Cortex of kidney (tissue), 1 donor: ENCODE measurements at places on chromosomes 7 and 10.

DNA sequence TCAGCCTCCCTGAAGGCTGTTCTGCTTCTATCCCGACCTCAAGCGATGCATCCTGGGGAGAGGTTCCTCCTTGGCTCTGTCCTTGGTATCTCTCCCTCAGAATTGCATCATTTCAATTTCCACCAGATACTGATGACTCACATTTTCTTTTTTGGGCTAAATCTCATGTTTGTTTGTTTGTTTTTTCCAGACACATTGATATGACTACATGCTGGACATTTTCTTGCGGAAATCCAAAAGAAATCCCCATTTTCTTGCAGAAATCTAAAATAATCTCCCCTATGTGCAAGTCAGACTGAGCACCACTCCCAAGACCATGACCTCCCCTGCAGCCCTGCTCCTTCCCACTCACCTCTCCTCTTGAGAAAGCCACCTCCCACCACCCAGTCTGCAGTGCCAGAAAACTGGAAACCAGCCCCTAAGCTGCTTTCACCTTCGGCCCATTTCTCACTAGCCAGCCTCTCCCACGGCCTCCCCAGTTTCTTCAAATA, 260.2 kb upstream of the PRKCQ start:
- DNase-seq: no peak

DNA sequence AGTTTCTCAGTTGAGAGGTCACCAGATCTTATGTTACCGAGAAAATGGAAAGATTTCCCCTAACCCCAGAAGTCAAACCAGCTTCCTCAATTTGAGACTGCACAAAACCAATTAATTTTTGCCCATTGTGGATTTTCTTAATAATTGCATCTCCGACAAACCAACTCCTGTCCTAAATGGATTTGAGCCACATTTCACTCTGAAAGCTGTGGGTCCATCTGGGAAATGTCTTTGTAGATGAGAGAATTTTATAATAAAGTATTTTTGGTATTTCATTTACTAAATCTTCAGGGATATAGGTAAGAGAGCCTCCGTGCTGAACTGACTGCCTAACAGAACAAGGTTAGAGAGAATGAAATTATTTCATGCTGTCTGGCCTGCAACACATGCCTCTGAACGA, 99.7 kb upstream of the PDCD4 start:
- DNase-seq: no peak

- DNase-seq: no peak
Observed at GRCh38 chr10:29239569-29240472, 49.0 kb upstream of the LYZL1 start.

DNA sequence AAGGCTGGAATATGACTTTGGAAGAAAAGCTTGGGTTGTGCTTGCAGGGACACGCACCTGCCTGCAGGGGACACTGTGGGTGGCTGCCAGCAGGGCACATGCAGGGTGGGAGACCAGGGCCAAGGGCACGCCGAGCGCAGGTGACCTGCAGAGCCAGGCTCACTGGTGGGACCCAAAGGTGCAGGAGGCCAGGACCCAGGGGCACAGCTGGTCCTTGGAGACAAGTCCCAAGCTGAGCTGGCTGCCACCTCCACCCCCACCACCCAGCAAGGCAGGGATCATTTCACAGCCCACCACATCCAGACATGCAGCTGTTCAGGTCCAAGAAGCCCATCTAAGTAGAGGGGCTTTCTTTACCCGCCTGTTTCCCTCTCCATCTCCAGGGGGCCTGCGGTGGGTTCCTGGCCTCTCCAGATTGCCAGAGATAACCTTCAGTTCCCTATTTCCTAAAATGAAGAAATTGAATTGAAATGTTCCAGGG, 13.8 kb upstream of the CLIP2 start:
- DNase-seq: no peak

DNA sequence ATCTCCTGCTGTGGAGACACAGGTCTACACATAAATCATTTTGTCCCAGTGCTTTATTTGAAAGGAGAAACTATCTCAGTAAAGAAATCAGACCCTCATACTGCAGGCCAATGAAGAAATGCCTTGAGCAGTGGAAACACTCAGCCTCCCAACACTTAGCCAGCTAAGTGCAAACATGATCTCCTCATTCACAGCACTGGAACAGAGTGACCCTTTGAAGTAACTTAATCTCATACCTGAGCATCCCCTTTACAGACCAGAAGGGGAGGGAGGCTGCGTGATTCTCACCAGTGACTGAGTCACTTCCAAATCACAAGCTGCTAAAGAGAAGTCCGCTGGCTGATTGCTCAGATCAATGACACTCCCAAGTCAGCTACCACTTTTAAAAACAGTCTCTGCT, 4.5 kb downstream of the CHST15 start:
- DNase-seq: no peak

DNA sequence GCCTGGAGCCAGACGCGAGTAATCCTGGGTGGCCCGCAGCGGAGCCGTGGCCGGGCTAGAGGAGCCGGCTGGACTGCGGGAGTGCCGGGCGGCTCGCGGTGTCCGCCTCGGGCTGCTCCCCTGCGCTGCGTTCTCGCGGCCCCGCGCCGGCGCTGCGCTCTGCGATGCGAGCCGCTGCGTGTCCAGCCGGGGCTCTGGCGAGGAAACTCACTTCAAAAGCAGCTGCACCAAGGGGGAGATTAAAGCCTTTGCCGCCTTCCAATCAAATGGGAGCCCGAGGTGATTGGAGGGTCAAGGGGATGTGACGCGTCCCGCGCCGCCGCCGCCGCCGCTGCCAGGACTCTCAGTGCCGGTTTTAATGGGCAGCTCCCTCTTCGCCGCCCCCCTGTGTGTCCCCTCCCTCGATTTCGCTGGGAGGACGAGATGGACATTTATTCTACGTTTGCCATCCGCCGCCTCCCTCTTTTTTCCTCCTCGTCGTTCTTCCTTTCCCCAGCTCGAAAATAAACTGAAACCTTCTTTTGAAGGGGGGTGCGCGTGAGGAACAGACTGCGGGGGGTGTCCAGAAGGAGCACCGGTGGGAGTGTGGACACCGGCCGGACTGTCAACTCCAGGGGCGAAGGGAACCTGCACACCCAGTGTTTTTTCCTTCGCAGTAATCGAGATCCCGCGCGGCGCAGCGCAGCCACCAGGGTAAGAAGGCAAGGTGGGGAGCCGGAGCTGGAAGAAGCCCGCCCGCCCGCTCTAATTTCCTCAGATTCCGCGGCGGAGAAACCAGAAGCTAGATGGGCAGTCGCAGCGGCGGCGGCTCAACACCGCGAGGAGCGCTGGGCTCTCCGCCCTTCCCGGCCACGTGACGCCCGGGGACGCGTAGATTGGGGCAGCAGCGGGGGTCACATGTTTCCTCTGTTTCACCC, at the start of gene ZNF503:
TSS of gene ZNF503 (minus strand) at position 196 of the 917 bp plus-strand sequence. CDS start 345 bp downstream, outside the sequence.
- peak; percentile 38 for DNase-seq

GRCh38 chr10:100520811-100521210, 1.1 kb upstream of the SEC31B start:
- DNase-seq: no peak

DNA sequence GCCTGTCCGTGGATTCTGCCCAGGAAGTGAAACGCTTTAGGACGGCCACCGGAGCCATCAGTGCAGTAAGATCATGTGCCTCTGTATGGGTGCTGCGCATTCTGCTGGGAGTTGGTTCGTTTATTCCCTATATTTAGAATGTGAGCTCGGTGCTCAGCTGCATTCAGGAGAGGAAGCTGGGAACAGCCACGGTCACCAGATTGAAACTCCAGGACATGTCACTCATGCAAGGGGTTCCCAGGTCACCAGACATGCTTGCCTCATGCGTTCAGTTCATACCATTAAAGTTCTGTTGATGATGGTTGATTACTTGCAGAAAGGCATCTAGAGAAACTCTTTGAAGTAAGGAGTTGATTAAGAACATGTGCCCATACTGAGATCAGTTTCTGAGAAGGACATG, 78.1 kb downstream of the TRRAP start:
- no peak for DNase-seq

- DNase-seq: no peak
Observed at GRCh38 chr7:124208173-124208572, 175.3 kb upstream of the TMEM229A start.

- DNase-seq: no peak
Observed at GRCh38 chr10:95693071-95693667, 558 bp downstream of the TCTN3 start.

DNA sequence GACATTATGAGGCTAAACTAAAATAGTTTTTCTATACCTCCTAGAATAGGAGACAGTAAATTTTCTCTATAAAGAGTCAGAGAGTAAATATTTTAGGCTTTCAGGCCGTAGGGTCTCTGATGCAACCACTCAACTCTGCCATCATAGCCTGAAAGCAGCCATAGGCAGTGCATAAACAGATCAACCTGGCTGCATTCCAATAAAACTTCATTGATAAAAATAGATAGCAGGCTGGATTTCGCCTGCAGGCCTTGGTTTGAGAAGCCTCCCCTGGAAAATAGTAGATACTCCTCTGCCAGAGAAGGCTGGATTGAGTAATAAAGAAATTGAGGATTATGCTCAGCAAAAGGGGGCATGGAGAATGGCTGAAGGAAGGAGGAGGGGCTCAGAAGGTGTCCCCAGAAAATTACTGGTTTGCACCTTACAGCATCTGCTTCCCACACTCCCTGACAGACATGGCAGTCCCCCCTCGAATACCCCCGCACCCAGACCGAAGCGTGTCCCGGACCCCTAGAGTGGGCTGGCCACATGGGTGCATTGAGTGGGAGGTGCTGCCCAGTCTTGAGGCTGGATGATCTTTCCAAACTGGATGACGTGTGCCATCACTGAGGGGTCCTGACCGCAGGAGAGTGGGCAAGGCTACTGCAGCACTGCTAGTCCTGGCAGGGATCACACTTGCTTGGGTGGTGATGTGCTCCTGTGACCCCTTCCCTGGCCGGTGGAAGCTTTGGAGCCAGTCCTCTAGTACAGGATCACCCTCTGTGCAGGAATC, 126.6 kb downstream of the PTPN20 start:
- no peak for DNase-seq

DNA sequence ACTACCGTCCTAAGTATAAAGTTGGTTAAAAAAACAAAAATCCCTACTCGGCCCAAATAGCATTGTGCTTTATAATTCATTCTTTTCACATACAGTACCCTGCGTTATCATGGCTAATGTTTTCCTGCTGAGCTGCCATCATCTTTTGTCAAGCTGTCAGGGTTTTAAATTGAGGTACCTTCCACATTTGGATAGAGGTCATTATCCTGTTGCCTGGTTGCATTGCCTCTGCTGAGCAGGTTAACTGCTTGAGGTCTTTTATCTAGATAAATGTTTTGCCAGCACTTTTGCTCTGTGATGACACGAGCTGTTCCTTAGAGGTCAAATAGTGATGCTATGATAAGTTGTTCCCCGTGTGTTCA, 94.4 kb upstream of the FZD1 start:
- no peak for DNase-seq

DNA sequence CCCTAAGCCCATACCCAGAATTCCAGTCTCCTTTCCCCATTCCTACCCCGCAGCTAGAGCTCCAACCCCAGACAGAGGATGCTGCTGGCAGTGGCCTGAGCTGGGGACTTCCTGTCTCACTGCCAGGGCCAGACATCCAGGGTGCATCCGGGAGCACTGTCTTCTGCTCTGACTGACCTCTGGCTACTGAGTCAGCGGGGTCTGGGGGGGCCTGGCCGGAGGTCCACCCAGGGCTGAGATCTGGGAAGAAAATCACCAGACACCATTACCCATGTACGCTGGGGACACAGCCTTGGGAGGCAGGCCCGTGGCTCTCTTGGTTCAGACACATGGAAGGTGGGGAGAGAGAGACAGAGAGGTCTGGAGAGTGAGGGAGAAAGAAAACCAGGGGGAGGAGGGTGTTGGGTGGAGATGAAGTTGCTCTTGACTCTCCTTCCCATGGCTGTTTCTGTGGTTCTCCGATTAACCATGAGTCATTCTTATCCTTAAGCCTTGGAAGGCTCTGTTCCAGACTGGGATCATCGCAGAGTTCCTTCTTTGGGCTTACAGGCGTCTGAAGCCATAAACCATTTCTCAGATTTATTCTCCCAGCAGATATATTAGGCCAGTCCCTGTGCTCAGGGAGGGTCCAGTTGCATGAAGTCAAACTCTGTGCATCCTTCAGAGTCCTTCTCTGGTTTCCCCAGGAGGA, 23.6 kb downstream of the TSPAN15 start:
- no peak for DNase-seq

- DNase-seq: no peak
Observed at GRCh38 chr7:152136686-152137085, 111.2 kb downstream of the GALNT11 start.

DNA sequence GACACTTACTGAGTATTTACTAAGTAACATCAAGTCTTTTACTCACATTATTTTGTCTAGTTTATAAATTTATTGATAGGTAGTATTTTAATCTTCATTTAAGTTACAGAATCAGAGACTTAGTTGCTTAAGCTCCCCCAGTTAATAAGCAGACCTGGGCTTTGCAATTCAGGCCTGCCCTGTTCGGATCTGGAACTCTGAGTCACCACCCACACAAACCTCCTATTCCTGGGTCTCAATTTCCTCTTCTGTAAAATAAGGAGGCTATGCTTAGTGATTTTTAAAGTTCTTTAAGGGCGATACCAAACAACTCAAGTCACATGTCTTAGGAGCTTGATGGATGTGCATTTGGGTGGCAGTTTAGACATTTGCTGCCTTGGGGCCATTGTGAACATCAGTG, 3.5 kb upstream of the MGAM start:
- DNase-seq: no peak

GRCh38 chr7:55185941-55186609, 167.3 kb downstream of the EGFR start:
- DNase-seq: no peak

- DNase-seq: no peak
Observed at GRCh38 chr7:42432644-42433043, 195.6 kb upstream of the GLI3 start.

DNA sequence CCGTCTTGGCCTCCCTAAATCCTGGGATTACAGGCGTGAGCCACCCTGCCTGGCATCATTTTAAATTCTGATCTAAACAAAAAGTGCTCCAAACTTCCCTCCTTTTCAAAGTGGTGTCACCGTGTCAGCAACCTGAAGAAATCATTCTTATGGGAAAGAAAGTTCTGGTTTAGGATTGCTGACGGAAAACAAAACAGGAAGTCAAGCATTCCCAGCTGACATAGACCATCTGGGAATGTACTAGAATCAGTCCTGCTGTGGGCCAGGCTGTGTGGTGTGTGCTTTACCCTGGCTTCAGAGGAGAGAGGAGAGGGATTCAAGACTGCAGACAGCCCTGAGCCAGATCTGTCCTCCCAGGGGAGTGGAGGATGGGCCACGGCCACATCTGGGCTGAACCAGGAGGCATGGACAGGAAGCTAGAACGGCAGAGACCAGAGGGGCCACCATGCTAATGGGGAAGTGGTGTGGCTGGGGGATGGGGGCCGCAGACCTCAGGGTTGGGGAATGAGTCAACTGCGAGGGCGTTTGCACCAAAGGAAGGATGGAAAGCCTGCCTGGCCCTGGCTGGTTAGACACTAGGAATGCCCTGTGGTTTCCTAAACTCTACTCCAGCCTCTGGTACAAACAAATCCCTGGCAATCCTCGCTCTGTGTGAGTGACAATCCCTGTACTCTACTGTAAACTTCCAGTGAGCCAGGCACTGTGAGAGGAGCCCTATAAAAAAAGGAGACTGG, 16.7 kb upstream of the CLIP2 start:
- DNase-seq: no peak

- DNase-seq: no peak
Observed at GRCh38 chr10:31751051-31751737, 177.4 kb downstream of the ARHGAP12 start.

GRCh38 chr7:6533893-6534495, 17.3 kb downstream of the GRID2IP start:
- no peak for DNase-seq

- DNase-seq: no peak
Observed at GRCh38 chr7:23218196-23218595, 28.4 kb upstream of the GPNMB start.

GRCh38 chr7:65307651-65308299, 65.9 kb upstream of the ZNF92 start:
- DNase-seq: no peak
